ENCODE measurements at places on chromosomes 1 and 21.

GRCh38 chr1:218779341-218780100 lies 394.2 kb upstream of the LYPLAL1 start:
- no peak for DNase-seq

GRCh38 chr1:147223740-147224615 lies 1.2 kb downstream of the FMO5 start:
- no peak for DNase-seq

- DNase-seq = no peak
Observed at GRCh38 chr1:243596431-243597062, 253.5 kb downstream of the AKT3 start.

- DNase-seq = no peak
Observed at GRCh38 chr1:225388372-225388771, 39.5 kb downstream of the LBR start.

DNA sequence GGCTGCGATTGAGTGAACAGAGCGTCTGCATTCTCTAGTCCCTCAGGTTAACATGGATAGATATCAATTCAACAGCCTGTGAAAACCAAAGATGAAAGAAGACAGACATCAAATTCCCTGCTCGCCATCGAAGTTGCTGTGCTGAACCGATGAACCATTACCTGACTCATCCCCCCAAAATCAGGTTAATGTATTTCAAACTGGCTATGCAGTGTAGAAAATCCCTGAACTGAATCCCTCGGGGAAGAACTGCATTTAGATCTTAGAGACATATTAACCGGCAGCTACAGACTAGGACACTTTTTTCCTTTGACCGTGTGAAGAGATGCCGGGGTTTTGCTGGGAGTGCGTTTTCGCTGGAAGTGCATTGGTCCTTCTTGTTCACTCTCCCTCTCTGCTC lies 213.2 kb upstream of the KIAA0040 start:
- no peak for DNase-seq

Data from CD4-positive, alpha-beta T cell treated with Interferon gamma for 1 hour (primary cell).